ENCODE measurements at places on chromosomes 12 and 14.

- DNase-seq, result no peak
Measured at GRCh38 chr12:11663130-11663529, 13.7 kb downstream of the ETV6 start.

GRCh38 chr14:77353469-77354141, 23.3 kb downstream of the TMED8 start:
- DNase-seq, result no peak

DNA sequence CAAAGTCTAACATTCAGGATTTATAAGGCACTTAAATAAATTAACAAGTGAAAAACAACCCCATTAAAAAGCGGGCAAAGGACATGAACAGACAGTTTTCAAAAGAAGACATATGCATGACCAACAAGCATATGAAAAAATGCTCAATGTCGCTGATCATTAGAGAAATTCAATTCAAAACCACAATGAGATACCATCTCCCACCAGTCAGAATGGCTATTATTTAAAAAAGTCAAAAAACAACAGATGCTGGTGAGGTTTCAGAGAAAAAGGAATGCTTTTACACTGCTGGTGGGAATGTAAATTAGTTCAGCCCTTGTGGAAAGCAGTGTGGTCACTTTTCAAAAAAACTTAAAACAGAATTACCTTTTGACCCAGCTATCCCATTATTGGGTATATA, 60.7 kb upstream of the BDKRB2 start:
- no peak for DNase-seq

GRCh38 chr14:94062344-94062940, 18.6 kb downstream of the DDX24 start:
- no peak for DNase-seq

- DNase-seq, result no peak
Measured at GRCh38 chr12:104411826-104412641, 44.7 kb upstream of the CHST11 start.

GRCh38 chr14:61668282-61668681, 27.0 kb upstream of the HIF1A start:
- no peak for DNase-seq

- DNase-seq, result no peak
Measured at GRCh38 chr12:110307372-110307771, 26.3 kb downstream of the ATP2A2 start.

- DNase-seq, result no peak
Measured at GRCh38 chr14:35740215-35740614, 68.9 kb downstream of the RALGAPA1 start.

- DNase-seq, result peak; percentile 60
Measured at GRCh38 chr12:111024205-111024801, 103.9 kb upstream of the MYL2 start.

DNA sequence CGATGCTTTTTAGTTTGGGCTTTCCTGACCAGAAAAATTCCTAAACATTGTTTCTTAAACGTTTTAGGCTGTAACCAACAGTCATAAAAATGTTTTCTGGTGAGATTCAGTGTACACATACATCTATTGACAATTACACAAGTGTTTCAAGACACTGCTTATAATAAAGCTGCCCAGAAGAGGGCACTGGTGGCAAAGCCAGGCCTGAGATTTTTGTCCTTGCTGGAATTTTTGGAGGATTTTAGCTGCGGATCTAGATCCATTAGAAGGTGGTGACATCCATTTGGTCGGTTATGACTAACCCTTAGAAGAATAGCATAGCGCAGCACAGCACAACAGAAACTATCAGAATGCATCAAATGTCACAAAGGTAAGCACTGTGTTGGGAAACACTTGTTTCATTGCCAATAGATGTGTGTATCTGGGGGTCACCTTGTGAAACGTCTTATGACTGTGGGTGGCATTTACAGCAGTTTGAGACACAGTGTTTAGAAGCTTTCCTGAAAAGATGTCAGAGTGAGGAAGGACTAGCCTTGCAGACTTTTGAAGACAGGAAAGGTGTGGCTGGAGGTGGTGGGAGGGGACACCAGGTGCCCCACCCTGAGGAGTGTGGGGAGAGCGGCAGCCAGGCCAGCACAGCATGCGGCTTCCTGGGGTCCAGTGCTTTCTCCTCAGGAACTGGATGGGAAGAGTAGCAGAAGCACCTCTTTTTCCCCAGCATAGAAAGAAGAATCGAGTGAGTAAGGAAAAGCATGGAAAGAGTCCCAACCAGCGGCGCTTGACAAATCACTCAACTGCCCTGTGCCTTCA, 54.7 kb upstream of the FKBP4 start:
- peak; percentile 12 for DNase-seq

GRCh38 chr14:91279354-91279753, 34.9 kb upstream of the GPR68 start:
- no peak for DNase-seq

DNA sequence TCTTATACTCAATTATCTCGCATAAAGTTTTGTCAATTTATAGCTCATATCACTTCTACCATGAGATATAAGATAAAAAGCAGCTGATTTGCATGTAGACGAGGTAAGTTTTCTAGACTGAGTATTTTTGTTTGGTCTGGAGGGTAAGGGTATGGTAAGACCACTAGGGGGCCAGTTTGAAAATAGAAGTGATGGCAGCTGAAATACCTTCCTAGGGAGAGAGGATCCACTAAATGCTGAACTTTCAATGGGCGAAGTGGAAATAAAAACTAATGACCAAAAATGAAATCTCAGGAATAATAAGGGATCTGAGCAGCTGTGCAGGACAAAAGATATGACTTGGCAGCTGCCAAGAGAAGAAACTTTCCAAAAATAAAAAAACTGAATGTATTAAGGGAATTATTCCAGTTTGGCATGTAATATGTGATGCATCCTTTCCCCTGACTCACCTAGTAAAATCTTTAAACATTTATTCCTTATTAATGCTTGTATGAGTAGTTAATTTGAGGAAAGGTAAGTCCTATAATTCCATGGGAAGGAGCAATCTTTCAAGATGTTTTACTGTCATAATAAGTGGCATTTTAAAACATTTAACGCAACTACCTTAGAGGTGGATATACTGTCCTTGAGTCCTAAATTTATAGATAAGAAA, 754.5 kb downstream of the C12orf50 start:
- DNase-seq, result peak; percentile 55

DNA sequence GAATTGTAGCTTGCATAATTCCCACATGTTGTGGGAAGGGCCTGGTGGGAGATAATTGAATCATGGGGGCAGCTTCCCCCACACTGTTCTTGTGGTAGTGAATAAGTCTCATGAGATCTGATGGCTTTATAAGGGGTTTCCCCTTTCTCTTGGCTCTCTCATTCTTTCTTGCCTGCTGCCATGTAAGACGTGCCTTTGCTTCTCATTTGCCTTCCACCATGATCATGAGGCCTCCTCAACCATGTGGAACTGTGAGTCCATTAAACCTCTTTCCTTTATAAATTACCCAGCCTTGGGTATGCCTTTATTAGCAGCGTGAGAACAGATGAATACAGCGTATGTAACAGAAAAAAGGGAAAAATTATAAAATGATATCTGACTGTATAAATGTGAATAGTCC, 21.1 kb downstream of the C12orf71 start:
- no peak for DNase-seq

DNA sequence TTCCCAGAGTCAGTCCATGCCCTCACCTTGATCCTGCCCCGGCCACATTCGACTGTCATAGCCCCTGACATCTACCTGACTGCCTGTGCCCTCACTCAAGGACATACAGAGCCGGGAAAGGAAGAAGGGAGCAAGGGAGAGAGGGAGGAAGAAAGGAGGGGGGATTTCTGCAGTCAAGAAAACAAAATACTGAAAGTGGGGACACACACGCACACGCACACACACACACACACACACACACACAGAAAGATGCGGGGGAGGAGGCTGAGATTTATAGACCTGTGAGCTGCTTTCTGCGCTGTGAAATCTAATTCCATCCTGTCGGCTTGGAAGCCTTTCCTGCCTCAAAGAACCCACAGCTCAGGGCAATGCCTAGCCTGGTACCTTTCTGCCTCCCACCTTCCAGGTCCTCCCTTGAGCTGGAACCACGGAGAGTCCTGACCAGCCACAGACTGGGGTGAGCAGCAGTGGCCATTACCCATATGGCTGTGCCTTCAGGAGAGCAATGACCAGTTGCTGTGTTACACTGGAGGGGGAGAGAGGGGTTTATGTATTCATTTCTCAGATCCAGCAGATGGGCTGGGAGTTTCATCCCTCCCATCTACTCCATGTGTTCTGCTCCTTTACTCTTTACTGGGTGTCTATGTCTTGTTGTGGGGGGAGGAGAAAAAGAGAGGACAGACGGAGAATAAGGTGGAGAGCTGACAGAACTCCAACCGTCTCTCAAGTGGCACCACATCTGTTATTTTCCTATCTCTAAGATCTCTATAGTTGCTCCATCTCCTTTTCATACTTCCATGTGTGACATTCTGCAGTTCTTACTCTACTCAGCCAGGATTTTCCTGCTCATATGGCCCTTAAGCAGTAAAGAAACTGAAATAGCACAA, 12.9 kb downstream of the C14orf93 start:
- DNase-seq, result no peak

- DNase-seq, result no peak
Measured at GRCh38 chr12:4119157-4119761, 154.3 kb upstream of the CCND2 start.

DNA sequence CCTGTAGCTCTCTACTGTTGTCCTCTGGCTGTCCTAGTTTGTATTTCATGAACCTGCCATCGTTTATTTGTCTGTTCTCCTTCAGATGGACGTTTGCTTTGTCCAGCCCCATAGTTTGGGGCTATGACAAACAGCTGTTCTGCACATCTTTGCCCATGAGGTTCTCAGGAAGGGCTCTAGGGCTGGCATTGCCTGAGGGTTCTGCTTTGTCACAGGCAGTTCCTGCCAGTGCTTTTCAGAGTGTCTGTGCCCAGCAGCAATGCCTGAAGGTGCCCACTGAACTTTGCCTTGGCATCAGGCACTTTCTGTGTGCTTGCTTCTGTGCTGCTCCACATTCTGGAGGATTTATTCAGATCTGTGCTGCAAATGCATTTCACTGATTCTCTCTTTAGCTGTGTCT, 361.3 kb downstream of the TMEM121 start:
- DNase-seq, result no peak

DNA sequence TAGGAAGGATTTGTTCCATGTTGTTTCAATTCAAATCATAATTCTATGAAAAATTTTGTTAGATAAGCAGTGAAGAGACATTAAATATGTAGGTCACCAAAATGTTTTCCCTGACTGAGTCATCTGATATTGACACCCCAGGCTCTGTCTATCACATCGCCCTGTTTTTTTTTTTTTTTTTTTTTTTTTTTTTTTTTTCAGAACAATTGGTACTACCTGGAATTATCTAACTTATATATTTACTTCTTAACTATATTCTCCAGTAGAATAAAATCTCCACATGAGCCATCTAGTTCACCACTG, 97.8 kb upstream of the KRAS start:
- DNase-seq, result no peak

DNA sequence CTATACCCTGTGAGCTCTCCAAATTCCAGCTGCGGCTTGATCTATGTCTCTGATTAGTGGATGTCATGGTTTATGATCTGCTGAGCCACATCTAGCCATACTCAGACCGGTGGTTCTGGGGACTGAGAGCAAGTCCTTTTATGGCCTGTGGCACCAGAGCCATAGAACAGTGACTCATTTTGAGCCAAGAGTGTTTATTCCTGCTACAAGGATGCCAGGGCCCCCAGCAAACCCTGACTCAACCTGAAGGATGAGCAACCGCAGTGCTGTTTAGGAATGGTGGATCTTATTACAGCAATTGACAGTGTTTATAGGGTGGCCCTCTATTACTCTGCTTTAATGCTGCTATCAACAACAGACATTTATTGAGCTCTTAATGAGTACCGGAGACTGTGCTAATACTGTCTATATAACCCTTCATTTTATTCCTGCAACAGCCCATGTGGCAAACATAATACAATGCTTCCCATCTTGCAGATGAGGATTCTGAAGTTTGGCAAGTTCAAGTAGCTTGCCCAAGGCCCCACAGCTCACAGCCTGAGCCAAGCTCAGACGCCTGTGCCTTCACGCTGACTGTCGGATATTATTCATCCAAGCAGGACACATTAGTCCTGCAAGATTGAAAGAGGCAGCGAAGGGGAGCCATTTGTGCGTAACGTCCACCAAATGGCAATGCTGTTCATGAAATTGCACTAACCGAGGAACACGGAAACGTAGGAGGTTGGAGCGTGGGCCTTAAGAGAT, 273.6 kb upstream of the PWP1 start:
- no peak for DNase-seq

GRCh38 chr12:47307680-47308399, 228.1 kb upstream of the AMIGO2 start:
- peak; percentile 84 for DNase-seq

DNA sequence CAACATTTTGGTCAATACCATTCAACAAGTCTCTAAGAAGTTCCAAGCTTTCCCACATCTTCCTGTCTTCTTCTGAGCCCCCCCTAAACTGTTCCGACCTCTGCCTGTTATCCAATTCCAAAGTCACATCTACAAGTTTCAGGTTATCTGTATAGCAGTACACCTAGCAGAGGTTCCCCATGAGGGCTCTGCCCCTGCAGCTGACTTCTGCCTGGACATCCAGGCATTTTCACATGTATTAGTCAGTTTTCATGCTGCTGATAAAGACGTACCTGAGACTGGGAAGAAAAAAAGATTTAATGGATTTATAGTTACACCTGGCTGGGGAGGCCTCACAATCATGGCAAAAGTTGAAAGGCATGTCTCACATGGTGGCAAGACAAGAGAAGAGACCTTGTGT, 10.2 kb upstream of the PLA2G1B start:
- no peak for DNase-seq

GRCh38 chr12:128068211-128068610, 198.8 kb upstream of the TMEM132C start:
- DNase-seq, result no peak

GRCh38 chr14:104968541-104969401, 9.4 kb downstream of the AHNAK2 start:
- peak; percentile 2 for DNase-seq

- DNase-seq, result peak; percentile 83
Measured at GRCh38 chr12:53989227-53990113, 4.5 kb downstream of the HOXC10 start.

- no peak for DNase-seq
Measured at GRCh38 chr12:13102461-13103195, 839 bp downstream of the GSG1 start.

GRCh38 chr12:47223031-47223847, 143.5 kb upstream of the AMIGO2 start:
- peak; percentile 73 for DNase-seq

- DNase-seq, result no peak
Measured at GRCh38 chr12:66196806-66197205, 7.8 kb downstream of the IRAK3 start.

DNA sequence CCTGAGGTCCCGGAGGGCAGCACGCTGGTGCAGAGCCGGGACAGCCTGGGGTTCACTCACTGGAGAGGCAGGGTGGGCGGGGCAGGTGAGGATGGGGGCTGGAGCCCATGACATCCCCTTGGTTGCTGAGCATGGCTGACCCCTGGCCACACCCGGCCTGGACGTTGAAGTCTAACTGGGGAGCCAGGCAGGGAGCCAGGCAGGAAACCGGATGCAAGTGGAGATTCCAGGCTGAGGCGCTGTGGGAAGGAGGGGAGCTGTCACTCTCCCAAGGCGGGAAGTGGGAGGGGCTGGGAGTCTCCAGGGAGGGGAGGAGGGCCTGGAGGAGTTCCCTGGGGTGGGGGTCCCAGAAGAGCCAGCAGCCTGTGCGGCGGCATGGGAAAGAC, 7.7 kb upstream of the INF2 start:
- DNase-seq, result no peak

Data from OCI-M1 (cell line).